ENCODE measurements at places on chromosomes 7 and 10.

GRCh38 chr7:155298288-155298833 lies 683 bp downstream of the INSIG1 start:
- no peak for DNase-seq

DNA sequence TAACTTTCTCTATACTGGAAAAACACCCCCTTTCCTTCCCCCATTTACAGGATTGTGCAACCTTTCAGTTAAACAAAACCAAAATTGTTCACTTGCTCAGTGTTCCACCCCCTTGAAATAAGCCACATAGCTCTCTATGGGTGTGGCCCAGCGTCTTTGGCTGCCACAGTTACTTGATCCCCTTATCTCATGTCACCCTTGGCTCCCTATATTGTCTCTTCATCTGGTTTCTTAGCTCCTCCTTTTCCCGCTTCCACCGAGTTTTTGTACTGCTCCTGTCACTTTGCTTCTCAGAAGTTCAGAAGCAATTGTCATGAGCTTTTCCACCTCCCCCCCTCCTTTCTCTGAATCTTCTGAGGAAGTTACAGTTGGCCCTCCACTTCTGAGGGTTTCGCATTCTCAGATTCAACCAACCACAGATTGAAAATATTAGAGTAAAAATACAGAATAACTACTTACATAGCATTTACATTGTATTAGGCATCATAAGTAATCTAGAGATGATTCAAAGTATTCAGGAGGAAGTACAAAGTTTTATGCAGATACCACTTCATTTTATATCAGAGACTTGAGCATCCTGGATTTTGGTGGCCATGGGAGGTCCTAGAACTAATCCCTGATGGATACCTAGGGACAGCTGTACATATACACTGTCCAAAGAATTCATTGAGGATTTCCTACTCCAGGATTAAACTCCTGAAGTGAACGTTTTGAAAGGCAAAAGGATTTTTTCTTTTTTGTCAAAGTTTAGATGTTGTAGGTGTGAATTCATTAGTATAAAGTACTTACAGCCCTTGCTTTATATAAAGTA lies 60.4 kb downstream of the ADD3 start:
- DNase-seq: no peak

DNA sequence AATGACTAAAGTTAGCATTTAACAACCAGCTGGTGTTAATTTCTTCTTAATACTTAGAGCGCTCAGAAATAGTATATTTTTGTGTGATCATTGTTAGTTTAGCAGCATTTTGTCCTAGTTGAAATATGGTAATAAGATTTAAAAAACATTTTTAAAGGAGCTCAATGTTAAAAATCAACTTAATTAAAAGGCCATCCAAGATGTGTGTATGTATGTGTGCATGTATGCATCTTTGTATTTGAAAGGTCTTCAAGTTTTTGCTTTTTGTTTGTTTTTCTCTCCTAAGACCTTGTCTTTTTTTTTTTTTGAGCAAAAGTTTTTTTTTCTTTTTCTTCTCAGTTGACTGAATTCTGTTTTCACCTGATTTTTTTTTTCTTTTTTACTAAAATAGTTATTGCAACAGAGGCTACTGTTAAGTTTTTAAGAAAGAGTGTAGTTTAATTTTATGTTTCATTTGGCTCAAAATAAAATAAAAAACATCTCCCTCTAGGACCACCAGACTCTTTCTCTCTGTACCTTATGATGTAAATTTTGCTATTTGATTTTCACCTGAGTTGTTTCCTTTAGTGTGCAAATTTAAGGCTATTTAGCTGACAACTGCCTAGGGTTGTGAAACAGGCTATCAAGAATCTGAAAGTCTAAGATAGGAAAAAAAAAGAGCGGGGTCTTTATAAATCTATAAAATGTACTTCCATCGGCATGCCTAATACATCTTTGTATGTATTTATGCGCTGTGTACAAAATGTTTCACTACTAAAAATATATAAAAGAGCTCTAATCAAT lies 76.4 kb upstream of the C1GALT1 start:
- no peak for DNase-seq

- DNase-seq: no peak
Measured at GRCh38 chr7:84801396-84801795, 385.5 kb downstream of the SEMA3D start.

- no peak for DNase-seq
Measured at GRCh38 chr7:71594736-71595135, 462.8 kb downstream of the GALNT17 start.

- no peak for DNase-seq
Measured at GRCh38 chr7:908159-908581, 31.8 kb downstream of the GET4 start.

- DNase-seq: no peak
Measured at GRCh38 chr7:103640031-103640779, 194.2 kb upstream of the SLC26A5 start.
